ENCODE measurements at places on chromosomes 7 and 10. TPM values are rescaled to one million over a fixed set of nuclear protein-coding genes. Genes with fewer than 3 reads are reported as not detected.

DNA sequence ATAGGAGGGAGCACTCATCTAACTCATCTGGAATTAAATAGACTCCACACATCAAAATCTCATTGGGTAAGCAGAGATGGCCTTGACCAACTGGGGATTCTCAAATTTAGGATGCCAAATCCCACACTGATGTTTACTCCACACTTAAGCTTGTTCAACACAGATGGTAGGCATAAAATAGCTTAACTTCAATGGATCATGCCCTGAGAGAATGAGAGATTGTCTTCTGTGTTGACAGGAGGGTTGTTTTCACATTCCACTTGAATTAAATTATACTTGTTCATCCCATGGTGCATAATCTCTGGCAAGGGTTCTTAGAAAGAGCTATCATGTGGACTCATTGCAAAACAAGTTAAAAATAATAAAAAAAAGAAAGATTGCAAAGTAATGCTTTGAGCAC, 391.4 kb downstream of the PLXDC2 start:
- H3K36me3 ChIP-seq, result no peaks in the 10 kb centered on the region
- no peak overlapping the region for H3K27ac ChIP-seq
- H3K27me3 ChIP-seq, result no peaks in the 10 kb centered on the region
- no peak overlapping the region for H3K4me3 ChIP-seq

- H3K27ac ChIP-seq, result no peak overlapping the region
- no peak for DNase-seq
- H3K36me3 ChIP-seq, result no peaks in the 10 kb centered on the region
- no peak overlapping the region for H3K4me3 ChIP-seq
Observed at GRCh38 chr10:15857107-15857575, 3.2 kb downstream of the MINDY3 start.

TES gene
- total RNA-seq, result 91.9 TPM

- no peak overlapping the region for H3K4me3 ChIP-seq
- peaks cover 26% of the 10 kb centered on the region for H3K4me1 ChIP-seq
- DNase-seq, result no peak
Observed at GRCh38 chr7:131501930-131502685, 54.3 kb downstream of the PODXL start.

- DNase-seq, result no peak
- H3K4me1 ChIP-seq, result no peaks in the 10 kb centered on the region
- H3K27ac ChIP-seq, result no peak overlapping the region
- H3K36me3 ChIP-seq, result no peaks in the 10 kb centered on the region
Observed at GRCh38 chr10:120732067-120732466, 119.1 kb upstream of the WDR11 start.

GRCh38 chr10:120975868-120976225, 124.7 kb downstream of the WDR11 start:
- peaks cover 5% of the 10 kb centered on the region for H3K27me3 ChIP-seq
- no peak overlapping the region for H3K4me3 ChIP-seq
- H3K27ac ChIP-seq, result no peak overlapping the region
- no peaks in the 10 kb centered on the region for H3K4me1 ChIP-seq
- no peak for DNase-seq

SPRN gene
- 0.36 TPM for total RNA-seq

DNA sequence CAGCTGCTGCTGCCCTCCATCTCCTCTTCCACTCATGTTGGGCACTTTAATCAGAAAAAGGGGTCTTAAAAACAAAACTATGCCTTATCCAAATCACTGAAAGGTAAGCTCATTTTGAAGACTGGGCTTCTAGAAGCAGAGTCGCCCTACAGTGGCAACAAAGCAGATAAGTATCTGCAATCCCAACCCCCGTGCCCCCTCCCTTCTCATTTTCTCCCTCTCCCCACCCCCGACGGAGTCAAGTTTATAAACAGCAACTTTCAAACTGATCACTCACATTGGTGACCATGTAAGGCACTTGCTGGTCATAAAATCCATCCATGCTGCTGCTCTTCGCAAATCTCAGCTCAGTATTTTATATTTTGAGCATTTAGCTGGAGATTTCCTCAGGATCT, 738 bp downstream of the ETV1 start:
- peak; percentile 26 for DNase-seq
- H3K27me3 ChIP-seq, result no peaks in the 10 kb centered on the region
- H3K27ac ChIP-seq, result peak overlapping the region; percentile 33
- H3K4me1 ChIP-seq, result no peaks in the 10 kb centered on the region

GRCh38 chr10:52668024-52668423, 104.6 kb downstream of the MBL2 start:
- H3K27ac ChIP-seq, result no peak overlapping the region
- no peaks in the 10 kb centered on the region for H3K4me1 ChIP-seq
- no peaks in the 10 kb centered on the region for H3K27me3 ChIP-seq
- H3K36me3 ChIP-seq, result no peaks in the 10 kb centered on the region
- no peak overlapping the region for H3K4me3 ChIP-seq
- no peak for DNase-seq

- no peak overlapping the region for H3K27ac ChIP-seq
- H3K27me3 ChIP-seq, result no peaks in the 10 kb centered on the region
- peaks cover 3% of the 10 kb centered on the region for H3K4me1 ChIP-seq
- DNase-seq, result no peak
- no peak overlapping the region for H3K4me3 ChIP-seq
- peaks cover 71% of the 10 kb centered on the region for H3K36me3 ChIP-seq
Observed at GRCh38 chr10:93319096-93319495, 163.0 kb downstream of the MYOF start.

AGK gene
- total RNA-seq, result 37.5 TPM

- H3K4me1 ChIP-seq, result no peaks in the 10 kb centered on the region
- H3K4me3 ChIP-seq, result no peak overlapping the region
- peak; percentile 6 for DNase-seq
- H3K27ac ChIP-seq, result no peak overlapping the region
Observed at GRCh38 chr7:132869166-132869861, 212.6 kb downstream of the CHCHD3 start.

DNA sequence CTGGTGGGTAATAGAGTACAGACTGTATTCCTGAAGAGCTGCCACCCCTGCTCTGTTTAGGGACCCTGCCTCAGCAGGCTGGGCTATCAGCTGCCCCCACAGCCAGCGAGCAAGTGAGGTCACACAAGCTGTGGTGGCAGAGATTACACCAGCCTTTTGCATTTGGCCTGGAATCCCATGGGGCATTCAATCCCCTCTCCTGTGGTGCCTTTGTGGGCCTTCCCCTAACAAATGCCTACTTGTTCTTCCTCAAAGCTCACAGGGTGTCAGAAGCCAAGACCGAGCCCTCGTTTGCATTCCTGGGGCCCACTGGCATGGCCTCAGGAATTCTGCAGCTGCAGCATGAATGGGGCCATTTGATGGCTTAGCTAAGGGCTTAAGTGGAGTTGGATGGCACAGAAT, 212.7 kb upstream of the PHYHIPL start:
- H3K36me3 ChIP-seq, result no peaks in the 10 kb centered on the region
- no peak overlapping the region for H3K4me3 ChIP-seq
- no peak for DNase-seq
- H3K4me1 ChIP-seq, result no peaks in the 10 kb centered on the region

DNA sequence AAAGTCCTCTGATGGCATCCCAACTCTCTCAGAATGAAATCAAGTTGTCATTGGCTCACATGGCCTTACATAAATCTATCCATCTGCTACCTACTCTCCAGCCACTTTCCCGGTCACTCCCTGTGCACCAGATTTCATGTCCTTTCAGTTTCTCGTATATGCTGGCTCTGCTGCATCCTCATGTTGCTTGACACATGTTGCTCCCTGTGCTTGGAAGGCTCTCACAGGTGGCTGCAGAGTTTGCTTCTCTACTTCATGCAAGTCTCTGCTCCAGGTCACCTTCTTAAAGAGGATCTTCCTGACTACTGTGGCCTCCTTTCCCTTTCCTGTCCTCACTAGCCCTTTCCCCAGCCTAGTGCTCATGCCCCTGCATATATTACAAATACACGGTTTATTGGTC, 48.3 kb downstream of the MRPL32 start:
- H3K27ac ChIP-seq, result no peak overlapping the region
- H3K36me3 ChIP-seq, result no peaks in the 10 kb centered on the region
- no peak for DNase-seq
- no peak overlapping the region for H3K4me3 ChIP-seq

- no peak for DNase-seq
- no peak overlapping the region for H3K4me3 ChIP-seq
- no peaks in the 10 kb centered on the region for H3K4me1 ChIP-seq
- no peaks in the 10 kb centered on the region for H3K36me3 ChIP-seq
Observed at GRCh38 chr7:71308096-71308495, 176.2 kb downstream of the GALNT17 start.
